ENCODE measurements at places on chromosomes 12 and 14.

GRCh38 chr14:61549425-61549824, 145.9 kb upstream of the HIF1A start:
- DNase-seq = no peak

GRCh38 chr14:90815822-90816662, at the start of gene TTC7B:
TTC7B (minus strand) TSS chr14:90816430; CDS start chr14:90816295, 135 bp downstream.
- no peak for DNase-seq

DNA sequence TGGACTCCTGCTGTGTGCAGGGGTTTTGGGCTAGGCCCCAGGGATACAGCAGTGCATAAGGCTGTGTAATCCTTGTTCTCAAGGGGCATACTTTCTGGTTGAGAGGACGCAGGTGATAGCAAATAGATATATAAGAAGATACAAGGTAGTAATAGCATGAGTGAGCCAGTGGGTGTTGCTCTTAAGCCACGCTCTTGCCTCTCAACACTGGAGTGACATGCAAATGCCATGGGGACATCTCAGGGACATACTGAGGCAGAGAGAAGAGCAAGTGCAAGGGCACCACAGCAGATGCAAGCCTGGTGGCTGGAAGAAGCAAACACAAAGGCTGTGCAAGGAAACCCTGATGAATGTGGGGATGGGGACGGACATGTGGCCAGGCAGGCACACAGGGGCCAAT, 223.3 kb downstream of the CHST11 start:
- DNase-seq = no peak

DNA sequence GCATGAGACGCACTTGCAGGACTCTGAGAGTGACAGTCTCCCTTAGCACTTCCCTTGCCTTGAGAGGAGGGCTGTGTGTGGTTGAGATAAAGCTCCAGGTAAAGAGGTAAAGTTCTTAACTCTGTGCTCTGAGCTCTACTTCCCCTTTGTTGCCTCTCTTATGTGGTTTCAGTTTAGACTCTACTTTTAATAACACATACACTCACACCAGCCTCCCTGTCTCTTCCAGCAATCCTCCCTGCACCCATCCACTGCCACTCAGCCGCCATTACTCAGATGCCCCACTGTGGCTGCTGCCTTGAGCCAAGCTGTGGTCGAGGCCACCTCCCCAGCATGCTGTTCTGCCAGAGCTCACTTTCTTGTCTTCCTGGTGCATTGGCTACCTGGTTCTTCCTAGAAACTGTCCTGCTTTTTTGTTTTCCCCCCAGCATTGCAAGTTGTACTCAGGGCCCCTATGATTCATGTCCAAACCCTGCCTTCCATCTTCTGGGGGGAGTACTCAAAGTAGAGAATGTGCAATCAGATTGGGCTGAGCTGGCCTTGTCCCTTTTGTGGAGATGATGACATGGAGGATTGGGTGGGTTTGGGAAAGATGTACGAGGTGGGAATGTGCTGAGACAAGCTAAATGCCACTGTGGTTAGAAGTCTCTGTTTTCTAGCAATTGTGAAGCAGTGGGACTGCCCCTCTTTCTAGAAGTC, 115.5 kb upstream of the PARP11 start:
- DNase-seq = no peak

DNA sequence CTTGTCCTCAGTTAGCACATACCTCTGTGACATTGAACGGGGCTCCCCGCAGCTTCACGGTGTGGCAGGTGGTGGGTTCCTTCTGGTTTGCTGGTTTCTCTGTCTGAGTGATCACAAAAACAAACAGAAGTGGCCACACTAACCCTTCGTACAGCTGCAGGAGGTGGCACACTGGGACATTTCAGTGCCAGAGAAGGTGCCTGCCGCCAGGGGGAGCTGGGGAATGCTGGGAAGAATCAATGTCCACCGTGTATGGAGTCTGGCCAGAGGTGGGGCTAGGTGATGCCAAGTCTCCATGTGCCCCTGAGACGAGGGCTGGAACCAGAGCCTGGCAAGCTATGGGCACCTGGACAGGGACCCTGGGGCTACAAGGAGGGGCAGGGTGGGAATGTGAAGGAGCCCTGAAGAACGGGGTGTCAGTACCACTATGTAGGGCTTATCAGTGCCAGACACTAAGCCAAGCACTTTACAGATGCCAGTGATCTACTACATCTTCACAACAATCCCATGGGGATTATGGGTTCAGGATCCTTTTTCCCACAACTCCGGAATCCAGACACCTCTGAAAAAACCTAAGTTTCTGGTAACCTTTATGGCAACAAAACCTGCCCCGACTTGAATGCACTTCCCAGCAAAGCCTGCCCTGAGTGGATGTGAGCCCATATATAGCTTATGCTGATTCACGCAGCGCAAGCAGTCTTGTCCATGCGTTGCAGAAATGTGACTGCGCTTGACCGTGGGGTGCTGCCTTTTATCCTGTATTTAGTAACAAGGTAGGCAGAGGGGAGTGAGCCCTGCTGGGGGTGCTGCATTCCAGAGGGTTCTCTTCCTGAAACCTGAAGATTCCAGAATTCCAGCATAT, 10.8 kb downstream of the RBM19 start:
- DNase-seq = no peak

GRCh38 chr14:103801459-103801858, 45.9 kb downstream of the PPP1R13B start:
- no peak for DNase-seq

DNA sequence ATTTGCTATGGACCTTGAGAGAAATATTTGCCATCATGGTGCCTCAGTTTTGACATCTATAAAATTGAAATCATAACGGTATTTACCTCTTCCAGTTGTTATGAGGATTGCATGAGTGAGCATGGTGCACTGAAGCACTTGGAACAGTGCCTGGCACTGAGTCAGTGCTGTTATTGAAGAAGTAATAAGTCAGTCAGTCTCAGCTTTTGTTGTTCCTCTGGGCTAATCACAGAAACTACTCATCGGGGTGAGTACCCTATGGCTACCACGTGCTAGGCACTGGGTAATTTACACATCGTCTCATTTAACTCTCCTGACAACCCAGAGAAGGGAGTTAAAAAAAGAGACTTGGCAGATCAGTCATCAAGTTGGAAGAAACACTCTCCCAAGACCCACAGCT, 159.5 kb upstream of the NRXN3 start:
- DNase-seq = no peak
